NCI-H226 (cell line): ENCODE measurements at places on chromosomes 7 and 10.

GRCh38 chr7:17021205-17021604 is 139.4 kb upstream of the AGR3 start:
- DNase-seq, result no peak

- DNase-seq, result peak; percentile 77
These were observed 1.9 kb downstream of the COX15 start for GRCh38 chr10:99730026-99730425.

GRCh38 chr10:108638225-108638624 is 1285.1 kb downstream of the XPNPEP1 start:
- DNase-seq, result no peak

DNA sequence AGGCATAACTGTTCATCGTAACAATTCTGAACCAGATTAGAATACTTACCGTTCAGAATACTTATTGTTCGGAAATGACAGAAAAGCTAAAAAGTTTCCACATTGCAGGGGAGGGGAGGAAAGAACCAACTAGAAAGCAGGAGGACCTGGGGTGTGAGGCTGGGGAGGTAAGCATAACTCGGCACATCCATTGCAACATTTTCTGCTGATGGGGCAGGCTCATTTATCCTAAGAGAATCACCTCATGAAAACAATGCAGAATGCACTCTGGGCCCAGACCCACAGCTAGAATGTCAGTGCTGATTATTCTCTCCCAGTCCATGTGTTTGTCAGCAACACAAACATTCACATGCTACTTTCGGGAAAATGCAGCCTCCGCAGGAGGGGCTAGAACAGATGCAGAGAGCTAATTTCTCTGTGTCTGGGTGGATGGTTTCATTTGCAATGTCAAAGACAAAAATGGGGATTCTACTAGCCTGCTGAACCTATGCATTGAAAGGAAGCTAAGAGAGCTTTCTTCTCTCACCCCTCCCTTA is 9.6 kb downstream of the DNMBP start:
- no peak for DNase-seq

DNA sequence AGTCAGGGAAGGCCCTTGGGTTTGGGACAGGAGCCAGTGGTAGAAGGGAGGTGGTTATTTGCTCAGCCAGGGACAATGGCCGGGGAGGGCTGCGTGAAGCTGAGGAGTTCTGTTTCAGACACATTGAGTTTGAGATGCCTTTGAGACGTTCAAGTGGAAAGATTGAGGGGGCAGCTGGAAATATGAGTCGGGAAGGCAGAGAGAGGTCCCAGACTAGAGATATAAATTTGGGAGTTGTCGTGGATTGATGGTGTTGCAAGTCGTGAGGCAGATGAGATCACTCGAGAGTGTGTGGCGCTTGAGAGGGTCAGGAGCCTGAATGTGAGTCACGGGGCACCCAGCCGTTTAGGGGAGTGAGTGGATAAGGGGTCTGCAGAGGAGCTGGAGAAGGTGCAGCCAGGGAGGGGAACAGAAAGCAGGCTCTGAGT is 73.3 kb downstream of the ZMIZ1 start:
- DNase-seq, result no peak

DNA sequence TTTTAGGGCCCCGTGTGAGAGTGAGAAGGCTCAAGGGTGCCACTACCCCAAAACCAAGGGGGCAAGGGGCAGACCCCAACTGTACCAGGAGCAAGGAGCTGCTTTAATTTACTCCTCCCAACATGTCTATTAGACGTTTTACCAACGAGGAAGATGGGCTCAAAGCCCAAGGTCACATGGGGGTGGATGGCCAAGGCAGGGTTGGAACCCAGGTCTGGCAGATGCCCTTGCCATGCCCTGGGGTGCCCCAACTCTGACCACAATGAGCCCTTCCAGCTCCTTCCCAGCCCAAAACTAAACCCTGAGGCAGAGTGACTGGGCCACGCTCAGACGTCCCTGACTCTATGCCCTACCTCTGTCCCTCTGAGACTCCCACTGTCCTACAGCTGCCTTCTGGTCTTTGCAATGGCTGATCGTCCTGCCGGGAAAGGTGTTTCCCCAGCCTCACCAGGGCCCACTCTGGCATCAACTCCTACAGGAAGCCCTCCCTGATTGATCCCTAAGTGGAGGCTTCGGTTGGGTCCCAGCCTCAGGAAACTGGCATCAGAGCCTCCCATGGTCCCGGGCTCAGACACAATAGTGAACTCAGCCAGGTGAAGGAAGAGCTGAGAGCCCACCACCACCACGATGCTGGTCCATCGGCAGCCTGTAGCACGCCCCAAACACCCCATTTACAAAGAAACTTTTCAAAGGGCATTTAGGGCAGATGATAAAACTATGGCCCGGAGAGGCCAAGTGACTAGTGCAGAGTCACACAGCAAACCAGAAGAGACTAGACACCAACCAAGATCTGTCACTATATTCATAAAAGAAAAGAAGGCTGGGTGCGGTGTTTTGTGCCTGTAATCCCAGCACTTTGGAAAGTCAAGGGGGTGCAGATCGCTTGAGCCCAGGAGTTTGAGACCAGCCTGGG is 60.2 kb upstream of the MYL10 start:
- DNase-seq, result no peak

GRCh38 chr10:99461230-99461629 is 30.8 kb upstream of the GOT1 start:
- DNase-seq, result peak; percentile 40

GRCh38 chr7:6705959-6706665 is 635 bp downstream of the ZNF12 start:
- no peak for DNase-seq

GRCh38 chr10:102831322-102832071 is 5.7 kb downstream of the CYP17A1 start:
- DNase-seq, result no peak

DNA sequence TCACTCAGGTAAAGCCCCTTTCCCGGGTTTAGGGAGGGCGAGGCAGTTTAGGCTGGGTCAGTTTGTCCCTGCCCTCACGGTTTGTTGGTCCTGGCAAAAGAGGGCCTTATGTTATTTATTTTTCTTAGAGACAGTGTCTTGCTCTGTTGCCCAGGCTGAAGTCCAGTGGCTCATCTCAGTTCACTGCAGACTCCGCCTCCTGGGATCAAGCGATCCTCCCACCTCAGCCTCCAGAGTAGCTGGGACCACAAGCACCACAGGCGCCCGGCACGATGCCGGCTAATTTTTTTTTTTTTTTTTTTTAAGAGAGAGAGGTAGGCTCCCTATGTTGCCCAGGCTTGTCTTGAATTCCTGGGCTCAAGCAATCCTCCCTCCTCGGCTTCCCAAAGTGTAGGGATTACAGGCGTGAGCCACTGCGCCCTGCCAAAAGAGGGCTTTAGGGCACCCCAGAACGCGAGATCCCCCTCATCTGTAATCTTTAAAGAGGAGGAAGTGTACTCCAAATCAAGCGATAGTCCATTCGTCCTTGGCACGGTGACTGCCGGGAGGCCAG is 626 bp upstream of the BMS1 start:
- no peak for DNase-seq

- DNase-seq, result no peak
These were observed 9.7 kb upstream of the PPP1R35 start for GRCh38 chr7:100446040-100446439.

DNA sequence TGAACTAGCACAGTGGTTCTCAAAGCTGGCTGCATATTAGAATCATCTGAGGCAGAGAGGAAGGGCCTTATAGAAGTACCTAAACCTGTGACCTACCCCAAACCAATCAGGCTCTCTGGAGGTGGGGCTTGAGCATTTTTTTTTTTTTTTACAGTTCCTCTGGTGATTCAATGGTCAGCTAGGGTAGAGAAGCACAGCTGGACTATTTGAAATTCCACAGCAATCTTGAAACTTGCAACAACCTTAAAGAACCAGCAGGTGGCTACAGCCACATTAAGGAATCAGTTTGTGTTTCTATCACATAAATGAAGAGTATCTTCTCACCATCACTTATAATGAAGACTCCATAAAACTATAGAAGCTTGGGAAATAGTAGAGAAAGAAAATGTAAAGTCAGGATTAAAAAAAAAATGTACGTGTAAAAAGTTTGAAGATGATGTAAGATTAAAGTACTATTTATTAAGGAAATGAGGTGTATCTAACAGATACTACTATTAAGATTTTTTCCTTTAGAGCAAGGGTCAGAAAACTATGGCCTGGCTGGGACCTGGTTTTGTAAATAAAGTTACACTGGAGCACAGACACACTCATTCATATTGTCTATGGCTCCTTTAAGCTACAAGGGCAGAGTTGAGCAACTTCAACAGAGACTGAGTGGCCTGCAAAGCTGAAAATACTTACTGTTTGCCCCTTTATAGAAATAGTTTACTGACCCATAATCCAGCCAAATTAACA is 3.8 kb downstream of the RTKN2 start:
- DNase-seq, result peak; percentile 83

DNA sequence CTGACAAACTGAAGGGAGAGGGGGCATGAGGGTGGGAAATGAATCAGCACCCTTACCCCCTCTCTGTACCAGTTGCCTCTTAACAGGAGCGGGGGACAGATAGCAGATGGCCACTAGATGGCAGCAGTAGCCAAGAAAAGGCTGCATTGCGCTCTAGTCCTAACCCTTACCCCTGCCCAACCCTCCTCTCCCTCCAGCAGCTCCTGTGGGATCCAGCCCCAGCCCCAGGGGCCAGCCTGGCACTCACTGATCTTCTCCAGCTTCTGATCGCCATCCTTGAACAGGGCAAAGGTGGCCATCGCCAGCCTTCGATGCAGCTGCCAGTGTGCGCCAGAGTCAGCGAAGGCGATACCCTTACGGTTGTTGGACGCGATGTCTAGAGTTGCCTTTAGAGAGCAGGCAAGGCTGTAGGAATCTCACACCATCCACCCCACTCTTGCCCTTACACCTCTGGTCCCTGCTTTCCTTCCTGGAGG is 2.2 kb downstream of the CYP17A1 start:
- DNase-seq, result peak; percentile 45

DNA sequence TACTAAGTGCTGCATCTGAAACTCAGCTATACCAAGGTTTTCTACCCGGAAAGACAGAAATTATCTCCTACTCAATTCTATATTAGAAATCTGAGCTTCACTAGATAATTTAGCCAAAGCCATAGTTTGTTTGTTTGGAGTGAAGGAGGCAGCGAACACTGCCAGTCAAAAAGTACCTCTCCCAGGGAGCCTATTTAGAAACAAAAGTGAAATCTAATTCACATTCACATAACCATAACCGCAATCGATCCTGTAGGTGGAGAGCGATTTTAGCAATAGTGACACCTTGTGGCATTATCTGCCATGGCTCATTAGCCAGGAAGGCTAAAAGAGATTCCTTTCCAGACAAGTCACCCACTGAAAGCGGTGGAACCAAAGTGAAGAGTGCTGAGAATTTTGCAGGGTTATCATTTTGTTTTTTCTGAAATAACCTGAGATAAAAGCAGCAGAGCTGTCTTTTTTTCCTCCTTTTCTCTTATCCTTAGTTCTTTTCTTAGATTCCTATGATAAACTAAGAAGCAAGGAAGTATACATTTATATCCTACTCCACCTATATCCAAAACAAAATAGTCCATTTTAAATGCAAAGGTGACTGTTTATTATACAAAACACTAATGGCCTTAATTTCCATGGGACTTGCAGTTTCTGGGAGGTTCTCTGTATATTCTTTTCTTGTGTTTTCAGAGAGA is 83.7 kb upstream of the BET1 start:
- DNase-seq, result peak; percentile 40

DNA sequence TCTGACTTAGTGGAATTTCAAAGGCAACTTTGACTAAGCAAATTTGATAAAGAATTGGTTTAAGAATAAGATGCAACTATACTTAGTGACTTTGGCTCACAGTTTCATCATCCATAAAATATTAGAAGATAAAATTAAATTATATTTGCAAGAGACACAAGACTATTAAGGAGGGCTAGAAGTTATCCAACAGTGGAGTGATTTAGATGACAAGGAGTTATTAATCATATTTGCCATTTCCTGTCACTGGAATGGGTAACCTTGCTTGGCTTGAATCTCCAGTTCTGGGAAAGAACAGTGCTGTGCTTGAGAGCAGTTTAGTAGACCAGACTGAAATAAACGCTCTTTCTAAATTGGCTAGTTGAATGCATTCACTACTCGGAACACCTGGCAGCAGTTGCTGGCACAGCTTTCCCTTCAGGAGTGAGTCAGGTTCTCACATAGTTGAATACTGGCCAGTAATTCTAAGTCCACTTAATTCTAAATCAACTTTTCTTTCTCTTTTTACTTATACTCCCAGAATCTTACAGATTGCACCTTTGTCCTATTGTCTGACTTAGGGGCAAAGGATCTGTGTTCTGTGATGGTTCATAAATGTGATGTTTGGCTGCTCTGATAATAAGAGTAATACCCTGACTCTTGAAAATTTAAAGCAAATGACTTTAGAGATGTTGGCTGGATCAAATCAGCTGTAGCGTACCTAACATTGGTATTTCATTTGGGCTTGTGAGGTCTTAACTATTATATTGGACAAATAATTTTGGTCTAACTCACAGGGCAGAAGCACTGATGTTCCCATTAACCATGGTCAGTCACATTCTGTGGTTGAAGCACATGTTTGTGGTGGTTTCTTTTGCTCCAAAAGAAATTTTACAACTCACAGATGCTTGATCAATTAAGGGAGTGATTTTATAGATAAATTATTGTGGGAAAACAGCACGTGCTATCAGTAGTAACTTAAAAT is 16.6 kb downstream of the STMP1 start:
- peak; percentile 70 for DNase-seq

DNA sequence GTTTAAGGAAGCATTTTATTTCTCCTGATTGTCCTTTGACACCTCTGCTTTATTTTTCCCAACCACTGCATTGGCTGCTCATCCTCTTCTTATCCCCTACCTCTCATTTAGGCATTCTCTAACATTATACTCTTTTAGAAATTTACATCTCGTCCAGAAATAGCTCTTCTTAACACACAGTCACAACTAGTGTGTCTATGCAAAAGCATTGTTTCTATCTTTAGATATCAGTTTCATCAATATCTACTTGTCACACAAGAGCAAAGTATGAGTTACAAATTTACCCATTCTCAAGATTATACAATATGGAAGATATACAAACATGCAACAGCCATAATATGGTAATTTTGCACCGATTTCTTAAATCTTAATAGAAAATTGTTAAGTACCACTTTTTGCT is 35.7 kb upstream of the MDFIC start:
- no peak for DNase-seq

GRCh38 chr7:92778972-92779371 is 57.4 kb downstream of the CDK6 start:
- DNase-seq, result peak; percentile 70

- no peak for DNase-seq
These were observed 467.4 kb upstream of the SORCS1 start for GRCh38 chr10:107631876-107632275.

DNA sequence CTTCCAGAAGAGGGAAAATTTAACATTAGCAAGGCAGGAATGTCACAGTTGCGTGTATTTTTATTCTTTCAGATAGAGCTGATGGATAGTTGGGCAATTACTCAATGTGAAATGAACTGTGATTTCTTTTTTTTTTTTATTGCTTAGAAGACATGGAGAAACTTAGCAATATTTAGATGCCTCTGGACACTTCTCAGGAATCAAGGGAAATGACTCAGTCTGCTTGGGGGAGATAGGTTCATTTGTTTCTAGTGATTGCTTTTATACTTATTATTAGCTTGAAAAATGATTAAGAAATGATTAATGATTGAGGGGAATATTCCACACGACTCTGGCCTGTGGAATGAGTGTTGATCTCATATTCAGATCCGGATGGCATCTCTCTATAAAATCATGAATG is 33.1 kb upstream of the TBX20 start:
- DNase-seq, result peak; percentile 64
